ENCODE measurements at places on chromosomes 16 and 17. TPM values are rescaled to one million over a fixed set of nuclear protein-coding genes. Genes with fewer than 3 reads are reported as not detected.
A peak's percentile ranks its signal among the peaks of the same experiment; 100 is the strongest.

- DNase-seq: no peak
Measured at GRCh38 chr16:24652209-24652712, 77.2 kb upstream of the TNRC6A start.

GRCh38 chr17:28173031-28173561, 130.6 kb downstream of the NLK start:
- DNase-seq: no peak

GRCh38 chr16:69514356-69514755, 51.4 kb upstream of the NFAT5 start:
- DNase-seq: peak; percentile 28

GRCh38 chr17:300881-301280, 51.7 kb downstream of the RPH3AL start:
- DNase-seq: no peak

DNA sequence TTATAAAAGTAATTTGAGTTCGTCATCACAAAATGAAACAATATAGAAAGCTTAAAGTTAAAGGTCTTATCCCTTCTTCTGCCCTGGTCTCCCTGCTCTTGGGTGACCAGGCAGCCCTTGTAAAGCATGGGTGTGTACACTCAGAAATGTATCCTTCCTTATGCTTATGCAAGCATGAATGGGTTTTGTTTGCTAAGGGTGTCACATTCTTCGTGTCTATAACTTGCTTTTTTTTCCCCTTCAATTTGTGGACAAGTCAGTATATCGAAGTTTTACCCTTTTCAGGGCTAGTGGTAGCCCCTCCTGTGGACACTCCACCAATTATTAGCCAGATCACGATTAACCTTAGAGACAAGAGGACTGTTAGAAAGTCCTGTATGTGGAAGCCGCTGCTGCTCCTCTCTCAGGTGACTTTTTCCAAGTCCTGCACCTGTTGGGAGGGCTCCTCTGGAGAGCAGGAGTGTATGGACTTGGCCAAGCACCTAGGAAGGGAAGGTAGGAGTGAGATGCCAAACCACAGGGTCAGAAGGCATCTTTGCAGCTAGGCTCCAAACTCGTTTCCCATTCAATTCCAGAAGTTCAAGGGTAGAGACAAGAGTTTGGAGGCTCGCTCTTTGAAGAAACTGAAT, 50.9 kb downstream of the LDHD start:
- DNase-seq: no peak

GRCh38 chr16:85238233-85238647, 126.0 kb upstream of the CIBAR2 start:
- DNase-seq: peak; percentile 88

DNA sequence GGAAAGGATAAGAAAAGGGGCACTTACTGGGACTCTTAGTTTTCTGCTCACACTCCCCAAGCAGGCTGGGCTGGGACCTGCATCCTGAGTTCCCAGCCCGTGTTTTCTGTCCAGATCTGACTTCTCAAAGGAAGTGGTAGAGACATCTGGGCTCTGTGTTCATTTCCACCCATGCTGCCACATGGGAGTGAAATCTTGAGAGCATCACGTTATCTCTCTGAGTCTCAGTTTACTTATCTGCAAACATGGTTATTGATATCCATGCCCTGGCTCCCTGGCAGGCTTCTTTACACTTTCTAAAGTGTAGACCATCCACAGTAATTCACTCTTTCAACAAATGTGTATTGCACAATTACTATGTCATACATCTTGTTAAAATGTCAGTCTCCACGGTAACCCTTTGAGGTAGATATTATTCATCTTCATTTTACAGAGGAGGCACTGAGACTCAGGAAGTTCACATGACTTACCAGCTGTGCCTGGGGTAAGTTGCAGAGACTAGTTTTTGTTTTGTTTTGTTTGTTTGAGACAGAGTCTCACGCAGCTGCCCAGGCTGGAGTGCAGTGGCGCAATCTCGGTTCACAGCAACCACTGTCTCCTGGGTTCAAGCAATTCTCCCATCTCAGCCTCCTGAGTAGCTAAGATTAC, 3.4 kb downstream of the ZNF688 start:
- DNase-seq: no peak

GRCh38 chr17:69809331-69809730, 265.7 kb upstream of the KCNJ16 start:
- no peak for DNase-seq

- no peak for DNase-seq
Measured at GRCh38 chr17:5467416-5467815, 1.4 kb downstream of the DHX33 start.

DNA sequence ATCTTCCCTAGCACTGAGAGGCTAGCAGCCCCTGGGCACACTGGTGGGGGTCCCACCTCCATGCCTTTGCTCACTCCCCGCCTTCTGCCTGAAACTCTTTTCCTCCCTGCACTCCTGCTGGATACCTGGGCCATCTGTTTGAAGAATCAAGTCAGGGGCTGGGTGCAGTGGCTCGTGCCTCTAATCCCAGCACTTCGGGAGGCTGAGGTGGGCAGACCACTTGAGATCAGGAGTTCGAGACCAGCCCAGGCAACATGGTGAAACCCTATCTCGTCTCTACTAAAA, 15.7 kb downstream of the FOXJ1 start:
- DNase-seq: no peak

- no peak for DNase-seq
Measured at GRCh38 chr17:4946312-4946976, 1.9 kb downstream of the PFN1 start.

GRCh38 chr17:72390675-72391508, 270.1 kb downstream of the SOX9 start:
- no peak for DNase-seq

- DNase-seq: no peak
Measured at GRCh38 chr16:2004795-2005517, 4.7 kb downstream of the ZNF598 start.

Gene CCL3
- polyA plus RNA-seq: 2.4 TPM

Gene ATP2A3
- 4.4 TPM for polyA plus RNA-seq

Gene CNTNAP1
- polyA plus RNA-seq: 13.0 TPM

Gene TMEM101
- 32.1 TPM for polyA plus RNA-seq

Gene CDRT15L2
- polyA plus RNA-seq: not detected

Gene TAC4
- 0.95 TPM for polyA plus RNA-seq

Gene AOC3
- polyA plus RNA-seq: 16.4 TPM

Gene SOX15
- 2.0 TPM for polyA plus RNA-seq

Gene USH1G
- polyA plus RNA-seq: not detected

Measured in muscle of leg (tissue), 16 donors.